SJCRH30 (cell line): ENCODE measurements at places on chromosomes 12 and 14. TPM values are rescaled to one million over a fixed set of nuclear protein-coding genes. Genes with fewer than 3 reads are reported as not detected.

SLC5A8 gene
- not detected in 2 replicates for total RNA-seq

MAP3K9 gene
- total RNA-seq = 7.3 and 7.8 TPM in 2 replicates

AHSA1 gene
- 146 and 152 TPM in 2 replicates for total RNA-seq

DNA sequence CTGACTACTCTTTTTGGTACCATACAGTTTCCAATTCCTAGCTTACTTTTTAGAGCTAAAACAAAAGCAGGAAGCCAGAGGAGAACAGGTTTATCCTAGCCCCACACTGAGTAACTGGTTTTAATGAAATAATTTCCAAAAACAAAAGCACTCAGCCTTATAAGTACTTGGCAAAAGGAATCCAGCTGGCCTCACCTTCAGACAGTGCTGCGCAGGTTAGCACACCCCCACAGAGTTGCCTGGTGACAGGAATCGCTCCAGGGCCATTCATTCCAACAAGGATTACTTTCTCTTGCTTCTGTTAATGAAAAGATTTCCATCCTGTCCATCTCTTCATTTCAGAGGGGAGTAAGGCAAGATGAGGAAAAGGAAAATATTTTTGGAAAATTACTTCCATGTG, 84.6 kb downstream of the SCFD1 start:
- no peak for DNase-seq

DNA sequence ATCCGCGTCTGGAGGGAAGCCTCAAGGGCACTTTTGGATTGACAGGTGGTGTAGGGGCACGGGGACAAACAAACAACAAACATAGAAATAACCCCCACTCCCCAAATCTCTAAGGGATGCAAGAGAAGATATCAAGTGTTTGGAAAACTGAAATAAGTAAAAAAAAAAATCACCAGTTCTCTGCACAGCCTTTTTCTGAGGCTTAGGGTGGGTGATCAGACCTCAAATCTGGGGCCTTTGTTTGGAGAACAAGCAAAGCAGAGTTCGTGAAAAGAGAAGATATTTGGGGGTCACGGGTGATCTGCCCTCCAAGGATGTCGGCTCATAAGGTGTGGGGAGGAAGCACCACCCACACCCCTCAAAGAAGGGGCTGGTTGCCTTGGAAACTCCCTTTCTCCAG, 10.7 kb downstream of the TBX5 start:
- no peak for DNase-seq

- DNase-seq = peak; percentile 92
Measured at GRCh38 chr12:53746592-53747092, 5.1 kb downstream of the CISTR start.

GRCh38 chr12:48998497-48999353, 450 bp downstream of the DDN start:
- no peak for DNase-seq

DNA sequence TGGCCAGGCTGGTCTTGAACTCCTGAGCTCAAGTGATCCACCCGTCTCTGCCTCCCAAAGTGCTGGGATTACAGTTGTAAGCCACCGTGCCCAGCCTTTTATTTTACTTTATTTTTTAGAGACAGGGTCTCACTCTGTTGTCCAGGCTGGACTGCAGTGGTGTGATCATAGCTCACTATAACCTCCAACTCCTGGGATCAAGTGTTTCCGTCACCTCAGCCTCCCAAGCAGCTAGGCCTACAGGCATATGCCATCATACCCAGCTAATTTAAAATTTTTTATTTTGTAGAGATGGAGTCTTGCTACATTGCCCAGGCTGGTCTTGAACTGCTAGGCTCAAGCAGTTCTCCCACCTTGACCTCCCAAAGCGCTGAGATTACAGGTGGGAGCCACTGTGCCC, 3.7 kb downstream of the TPCN1 start:
- no peak for DNase-seq

DNA sequence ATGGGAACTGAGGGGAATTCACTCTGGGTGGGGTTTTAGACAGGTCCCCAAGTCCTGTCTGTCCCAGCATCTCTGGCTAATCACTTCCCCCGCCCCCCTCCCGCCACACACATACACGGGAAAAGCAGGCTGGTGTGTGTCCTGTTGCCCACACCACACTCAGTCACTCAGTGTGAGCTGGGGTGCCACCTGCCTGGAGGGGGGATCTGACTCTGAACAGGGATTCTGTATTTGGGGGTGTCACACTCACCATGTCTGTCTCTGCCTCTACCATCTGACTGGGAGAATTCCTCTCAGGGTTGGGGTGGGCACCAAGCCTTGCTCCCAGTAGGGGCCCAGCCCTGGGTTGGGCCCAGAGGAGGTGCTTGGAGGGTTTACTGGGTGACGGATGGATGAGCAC, 31.1 kb downstream of the SH2B3 start:
- DNase-seq = no peak

GRCh38 chr12:56998981-56999380, 7.4 kb downstream of the ZBTB39 start:
- DNase-seq = no peak

- no peak for DNase-seq
Measured at GRCh38 chr14:74627076-74627475, 15.0 kb upstream of the LTBP2 start.

DNA sequence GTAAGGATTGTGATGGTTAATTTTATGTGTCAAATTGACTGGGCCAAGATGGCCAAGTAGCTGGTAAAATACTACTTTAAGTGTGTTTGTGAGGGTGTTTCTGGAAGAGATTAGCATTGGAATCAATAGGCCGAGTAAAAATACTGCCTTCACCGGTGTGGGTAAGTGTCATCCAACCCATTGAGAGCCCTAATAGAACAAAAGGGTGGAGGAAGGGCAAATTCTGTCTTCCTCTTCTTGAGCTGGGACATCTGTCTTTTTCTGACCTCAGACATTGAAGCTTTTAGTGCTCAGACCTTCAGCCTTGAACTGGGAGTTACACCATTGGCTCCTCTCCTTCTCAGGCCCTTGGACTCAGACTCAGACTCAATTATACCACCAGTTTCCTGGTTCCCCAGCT, 8.0 kb upstream of the ETV6 start:
- DNase-seq = no peak

DNA sequence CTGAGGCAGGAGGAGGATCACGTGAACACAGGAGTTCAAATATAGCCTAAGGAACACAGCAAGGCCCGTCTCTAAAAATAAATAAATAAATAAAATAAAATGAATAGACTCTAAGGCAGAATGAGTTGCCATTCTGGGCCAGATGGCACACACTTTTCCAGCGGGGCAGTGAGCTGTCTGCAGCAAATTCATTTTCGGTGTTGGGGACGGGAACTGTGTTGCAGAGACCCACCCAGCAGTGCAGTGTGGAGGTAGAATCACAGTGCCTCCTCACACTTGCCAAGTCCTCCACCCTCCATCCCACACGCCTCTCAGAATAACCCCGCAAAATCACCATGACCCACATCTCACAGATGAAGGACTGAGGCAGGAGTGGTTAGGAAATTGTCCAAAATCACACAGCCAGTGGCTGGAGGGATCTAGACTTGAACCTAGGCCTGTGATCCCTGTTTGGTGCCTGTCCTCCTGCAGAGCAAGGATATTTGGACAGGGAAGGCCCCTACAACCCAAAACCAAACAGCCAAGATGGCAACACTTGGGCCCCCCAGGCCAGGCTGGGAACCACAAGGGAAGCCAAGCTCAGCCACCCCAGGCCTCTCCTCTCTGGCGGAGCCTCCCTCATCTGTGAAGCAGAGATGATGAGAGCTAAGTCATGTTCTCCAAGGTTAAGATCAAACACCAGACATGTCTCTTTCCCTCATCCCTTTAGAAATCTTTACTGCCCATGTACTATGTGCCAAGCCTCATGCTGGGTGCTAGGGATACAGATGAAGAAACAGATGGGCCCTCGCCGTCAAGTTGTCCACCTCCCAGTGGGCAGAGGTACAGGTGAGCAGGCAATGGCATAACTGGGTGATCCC, 152.7 kb downstream of the DPF3 start:
- DNase-seq = no peak

GRCh38 chr14:96126339-96126782, 78.3 kb upstream of the BDKRB2 start:
- no peak for DNase-seq

DNA sequence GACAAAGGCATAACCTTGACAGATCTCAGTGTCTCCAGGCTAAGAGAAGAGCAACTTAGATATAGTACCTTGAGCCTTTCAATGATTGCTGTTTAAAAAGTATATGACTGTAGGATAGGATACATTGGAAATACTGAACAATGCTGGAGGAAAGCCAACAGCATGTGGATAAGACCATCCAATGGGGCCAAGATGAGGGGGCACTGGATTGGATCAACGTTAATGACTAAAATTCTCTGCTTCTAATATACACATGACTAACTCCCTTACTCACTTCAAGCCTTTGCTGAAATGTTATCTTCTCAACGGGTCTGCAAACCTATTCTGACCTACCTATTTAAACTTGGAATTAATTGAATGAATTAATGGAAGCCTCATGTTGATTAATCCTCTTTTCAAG, 354.9 kb downstream of the RAD51B start:
- DNase-seq = no peak

GRCh38 chr14:64736271-64737169, 32.3 kb downstream of the PLEKHG3 start:
- no peak for DNase-seq

DNA sequence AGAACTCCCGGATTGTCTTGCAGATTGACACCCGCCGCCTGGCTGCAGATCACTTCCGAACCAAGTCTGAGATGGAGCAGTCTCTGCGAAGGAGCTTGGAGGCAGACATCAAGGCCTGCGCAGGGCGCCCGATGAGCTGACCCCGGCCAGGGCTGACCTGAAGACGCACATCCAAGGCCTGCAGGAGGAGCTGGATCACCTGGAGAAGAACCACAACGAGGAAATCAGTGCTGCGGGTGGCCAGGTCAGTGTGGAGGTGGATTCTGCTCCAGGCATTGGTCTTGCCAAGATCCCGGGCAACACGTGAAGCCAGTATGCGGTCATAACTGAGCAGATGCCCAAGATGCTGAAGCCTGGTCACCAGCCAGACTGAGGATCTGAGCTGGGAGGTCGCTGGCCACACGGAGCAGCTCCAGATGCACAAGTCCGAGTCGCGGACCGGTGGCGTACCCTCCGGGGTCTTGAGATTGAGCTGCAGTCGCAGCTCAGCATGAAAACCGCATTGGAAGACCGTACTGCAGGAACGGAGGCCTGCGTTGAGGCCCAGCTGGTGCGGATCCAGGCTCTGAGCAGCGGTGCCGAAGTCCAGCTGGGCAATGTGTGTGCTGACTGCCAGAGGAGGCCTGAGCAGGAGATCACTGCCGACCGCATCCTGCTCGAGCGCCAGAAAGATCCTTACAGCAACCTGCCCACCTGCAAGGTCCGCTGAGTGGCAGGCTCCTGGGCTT, 12.4 kb upstream of the A2M start:
- no peak for DNase-seq

- DNase-seq = no peak
Measured at GRCh38 chr12:38427442-38427841, 110.9 kb downstream of the ALG10B start.

GRCh38 chr12:68264158-68264855, 10.9 kb upstream of the IL22 start:
- DNase-seq = no peak

DNA sequence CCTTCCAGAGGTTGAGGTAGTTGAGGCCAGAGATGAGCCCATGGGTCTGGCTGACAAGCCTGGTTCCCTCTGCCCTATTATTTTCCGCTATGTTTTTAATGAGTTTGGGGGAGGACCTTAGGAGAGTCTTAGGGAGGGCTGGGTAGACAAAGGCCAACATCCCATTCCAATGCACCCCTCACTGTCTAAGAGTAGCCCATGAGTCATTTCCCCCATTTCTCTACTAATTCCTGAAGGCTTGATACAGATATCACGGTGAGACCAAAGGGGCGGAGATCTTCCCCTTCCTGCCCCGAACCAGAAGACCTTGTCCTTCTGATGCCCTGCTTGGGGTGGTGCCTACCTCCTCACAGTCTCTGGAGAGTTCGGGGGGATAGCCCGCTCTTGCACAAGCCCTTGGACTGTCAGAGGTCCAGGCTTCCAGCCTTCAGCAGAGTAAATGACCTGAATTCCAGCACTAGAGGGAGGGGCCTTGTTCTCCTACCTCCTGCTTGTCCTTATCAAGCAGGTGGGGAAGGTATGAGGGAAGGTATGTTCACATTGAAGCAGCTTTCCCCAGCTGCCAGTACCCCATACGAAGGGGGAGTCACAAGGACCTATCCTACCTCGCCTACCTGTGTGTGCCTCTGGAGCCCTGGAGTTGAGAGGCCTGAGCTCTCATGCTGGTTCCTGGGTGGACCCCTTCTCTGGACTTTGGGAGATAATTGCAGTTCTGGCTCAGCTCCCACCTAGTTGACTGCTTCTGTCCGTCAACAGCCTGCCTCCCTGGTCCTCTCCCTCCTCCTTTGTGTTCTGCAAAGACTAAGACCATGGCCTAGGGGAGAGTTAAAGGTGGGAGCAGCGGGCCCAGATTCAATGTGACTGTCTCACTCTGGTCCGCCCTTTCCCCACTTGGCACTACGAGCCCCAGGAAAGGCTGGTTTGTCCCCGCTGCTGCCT, 3.7 kb downstream of the PSMB11 start:
- DNase-seq = no peak

DNA sequence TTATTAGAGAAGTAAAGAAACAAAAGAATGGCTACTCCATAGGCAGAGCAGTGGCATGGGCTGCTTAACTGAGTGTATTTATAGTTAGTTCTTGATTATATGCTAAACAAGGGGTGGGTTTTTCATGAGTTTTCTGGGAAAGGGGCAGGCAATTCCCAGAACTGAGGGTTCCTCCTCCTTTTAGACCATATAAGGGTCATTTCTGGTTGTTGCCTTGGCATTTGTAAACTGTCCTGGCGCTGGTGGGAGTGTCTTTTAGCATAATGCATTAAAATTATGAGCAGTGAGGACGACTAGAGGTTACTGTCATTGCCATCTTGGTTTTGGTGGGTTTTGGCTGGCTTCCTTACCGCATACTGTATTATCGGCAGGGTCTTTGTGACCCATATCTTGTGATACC, 40.1 kb downstream of the CCDC60 start:
- DNase-seq = no peak

DNA sequence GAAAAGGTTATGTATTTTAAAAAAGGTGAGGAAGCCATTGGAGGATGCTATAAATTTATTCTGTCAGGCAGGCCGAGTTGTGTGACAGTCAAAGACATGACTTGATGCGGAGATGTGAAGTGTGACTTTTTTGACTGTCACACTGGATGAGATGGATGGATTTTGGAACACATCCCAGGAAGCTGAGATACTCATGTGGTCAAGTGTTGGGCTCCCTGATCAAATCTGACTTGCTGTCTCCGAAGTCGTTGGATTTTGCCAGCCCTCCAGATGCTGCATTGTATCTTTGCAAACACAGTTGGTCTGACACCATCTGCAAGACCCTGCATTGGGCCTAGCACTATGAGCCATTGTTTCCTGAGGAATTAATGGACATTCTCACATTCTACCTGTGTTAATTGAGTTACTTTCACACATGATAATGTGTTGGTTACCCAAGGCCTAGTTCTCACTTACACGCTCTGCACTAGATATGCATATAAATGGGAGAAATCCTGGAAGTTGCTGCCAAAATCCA, 204.0 kb upstream of the PRKD1 start:
- no peak for DNase-seq

GRCh38 chr14:101118746-101119591, 215.4 kb upstream of the RTL1 start:
- no peak for DNase-seq
